ENCODE measurements at places on chromosomes 1 and 21.

GRCh38 chr1:2003541-2004131 lies at the start of gene CFAP74:
CFAP74 (minus strand) TSS chr1:2003786; CDS start chr1:1990956, 12,830 bp downstream.
- DNase-seq = no peak

- DNase-seq = no peak
Measured at GRCh38 chr1:59939393-59939792, 12.8 kb upstream of the CYP2J2 start.

GRCh38 chr1:93740157-93740556 lies 58.5 kb upstream of the BCAR3 start:
- no peak for DNase-seq

DNA sequence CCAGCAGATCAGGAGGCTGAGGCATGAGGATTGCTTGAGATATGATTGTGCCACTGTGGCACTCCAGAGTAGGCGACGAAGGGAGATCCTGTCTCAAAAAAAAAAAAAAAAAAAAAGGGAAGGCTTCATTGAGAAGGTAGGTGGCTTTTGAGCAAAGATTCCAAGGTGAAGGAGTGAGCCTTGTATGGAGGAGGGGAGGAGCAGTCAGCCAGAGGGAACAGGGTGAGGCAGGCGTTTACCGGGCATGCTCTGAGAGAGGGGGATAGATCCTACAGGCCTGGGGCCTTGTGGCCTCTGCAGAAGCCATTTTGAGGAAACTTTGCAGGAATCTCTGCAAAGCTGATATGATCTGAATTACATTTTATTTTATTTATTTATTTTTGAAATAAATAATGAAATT lies 5.1 kb upstream of the HDAC1 start:
- DNase-seq = no peak
